Ureter (tissue), 1 donor: ENCODE measurements at places on chromosomes 6 and 20.

DNA sequence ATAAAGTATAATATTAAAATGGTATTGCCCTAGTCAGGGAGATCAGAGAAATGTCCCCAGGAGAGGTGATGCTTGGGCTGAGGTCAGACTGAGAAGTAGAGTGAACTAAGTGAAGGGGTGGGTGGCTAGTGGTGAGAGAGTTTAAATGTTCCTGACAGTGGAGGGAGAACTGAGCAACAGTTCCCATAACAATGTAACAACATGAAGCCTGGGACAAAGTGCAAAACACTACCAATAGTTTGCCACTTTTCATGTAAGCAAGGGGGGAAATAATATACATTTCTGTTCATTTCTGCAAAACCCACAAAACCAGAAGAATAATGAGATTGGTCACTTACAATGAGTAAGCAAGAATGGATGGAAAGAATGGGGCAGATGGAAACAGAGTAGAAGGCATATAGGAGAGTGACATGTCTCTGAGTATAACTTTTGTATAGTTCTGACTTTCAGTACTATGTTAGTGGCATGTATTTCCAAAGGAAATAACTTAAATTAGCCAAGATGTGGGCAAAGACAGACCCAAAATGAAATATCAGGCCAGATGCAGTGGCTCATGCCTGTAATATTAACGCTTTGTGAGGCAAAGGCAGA is 13.3 kb upstream of the FAXC start:
- no peak for DNase-seq

DNA sequence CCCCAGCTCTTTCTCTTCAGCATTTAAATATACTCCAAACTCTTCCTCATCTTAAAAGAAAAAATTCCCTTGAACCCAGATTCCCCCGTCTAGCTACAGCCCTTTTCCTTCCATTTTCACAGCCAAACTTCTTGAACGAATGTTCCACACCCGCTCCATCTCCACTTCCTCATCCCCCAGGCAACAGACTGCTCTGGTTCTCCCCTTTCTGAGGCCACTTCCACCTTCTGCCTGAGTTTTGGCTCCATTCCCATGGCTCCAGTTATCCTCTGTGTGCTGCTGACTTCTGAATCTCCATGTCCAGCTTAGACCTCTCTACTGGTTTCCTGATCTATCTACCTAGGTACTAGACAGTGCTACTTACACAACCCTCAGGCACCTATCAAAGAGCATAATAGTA is 106.4 kb downstream of the RALGAPA2 start:
- DNase-seq: no peak

GRCh38 chr6:116492331-116493067 is 18.9 kb upstream of the CALHM5 start:
- DNase-seq: no peak

DNA sequence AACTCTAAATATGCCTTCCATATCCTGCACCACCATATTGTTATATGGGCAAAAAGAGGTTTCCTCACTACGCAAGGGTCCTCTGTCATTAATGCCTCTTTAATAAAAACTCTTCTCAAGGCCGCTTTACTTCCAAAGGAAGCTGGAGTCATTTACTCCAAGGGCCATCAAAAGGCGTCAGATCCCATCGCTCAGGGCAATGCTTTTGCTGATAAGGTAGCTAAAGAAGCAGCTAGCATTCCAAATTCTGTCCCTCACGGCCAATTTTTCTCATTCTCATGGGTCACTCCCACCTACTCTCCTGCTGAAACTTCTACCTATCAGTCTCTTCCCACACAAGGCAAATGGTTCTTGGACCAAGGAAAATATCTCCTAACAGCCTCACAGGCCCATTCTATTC is 30.3 kb upstream of the ZBTB22 start:
- DNase-seq: no peak

GRCh38 chr20:38412877-38413577 is 22.1 kb downstream of the SNHG17 start:
- no peak for DNase-seq

GRCh38 chr20:57263801-57264792 is 2.3 kb downstream of the BMP7 start:
- DNase-seq: no peak

GRCh38 chr6:50272611-50273010 is 222.9 kb upstream of the DEFB112 start:
- no peak for DNase-seq

DNA sequence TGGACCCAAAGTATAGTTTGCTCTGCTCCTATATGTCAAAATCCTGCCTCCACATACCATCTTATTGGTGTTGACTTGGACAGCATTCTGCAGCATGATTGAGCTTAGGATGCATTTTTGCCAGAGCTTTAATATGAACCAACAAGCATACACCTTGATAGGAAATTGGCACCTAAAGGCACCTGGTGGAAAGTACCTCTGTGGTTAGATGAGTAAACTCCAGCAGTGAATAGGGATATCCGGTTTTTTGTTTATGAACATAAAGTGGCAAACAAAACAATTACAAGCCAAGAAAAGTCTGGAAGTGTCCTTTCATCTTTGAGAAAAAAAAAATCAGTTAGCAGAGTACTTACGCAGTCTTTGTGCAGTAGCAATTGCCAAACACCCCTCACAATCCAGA is 6.2 kb upstream of the CYP24A1 start:
- DNase-seq: no peak

DNA sequence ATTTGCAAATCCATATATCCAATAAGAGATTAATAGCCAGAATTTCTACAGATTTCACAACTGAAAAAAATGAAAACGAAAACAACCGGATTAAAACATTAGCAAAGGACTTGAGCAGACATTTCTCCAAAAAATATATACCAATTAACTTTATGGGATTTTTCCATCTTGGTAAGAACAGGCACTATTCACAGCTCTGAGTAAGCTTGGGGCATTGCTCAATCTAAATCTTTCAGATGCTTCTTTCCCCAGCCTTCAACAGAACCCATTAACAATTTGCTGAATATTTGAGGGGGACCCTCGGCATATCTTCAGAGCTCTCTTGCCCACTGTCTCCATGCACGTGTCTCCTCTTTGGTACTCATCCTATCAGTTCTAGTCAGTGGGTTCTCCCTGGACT is 111.7 kb upstream of the CD93 start:
- no peak for DNase-seq

GRCh38 chr20:39939241-39939865 is 749.7 kb downstream of the MAFB start:
- no peak for DNase-seq

- DNase-seq: no peak
These were observed 14.3 kb upstream of the TAGAP start for GRCh38 chr6:159059141-159059540.

DNA sequence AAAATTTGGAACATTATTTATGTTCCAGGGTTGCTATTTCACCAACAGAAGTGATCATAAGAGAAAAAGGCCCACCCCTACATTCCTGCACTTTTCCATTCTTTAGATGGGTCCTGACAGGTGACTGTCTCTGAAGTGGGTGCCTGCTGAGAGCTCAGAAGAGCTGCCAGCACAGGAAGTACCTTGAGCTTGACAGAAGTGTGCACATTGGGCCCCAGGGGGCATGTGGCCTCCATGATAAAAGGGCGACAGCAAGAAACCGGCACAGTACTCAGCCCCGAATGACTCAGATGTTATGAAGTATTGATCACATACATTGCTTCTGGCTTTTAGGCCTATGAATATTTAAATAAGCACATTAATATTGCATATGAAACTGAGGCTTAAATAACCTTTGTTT is 150.4 kb downstream of the PCSK2 start:
- no peak for DNase-seq

GRCh38 chr6:128335963-128336362 is 184.4 kb downstream of the PTPRK start:
- no peak for DNase-seq

- no peak for DNase-seq
These were observed 50.9 kb downstream of the ALDH5A1 start for GRCh38 chr6:24545691-24546090.

DNA sequence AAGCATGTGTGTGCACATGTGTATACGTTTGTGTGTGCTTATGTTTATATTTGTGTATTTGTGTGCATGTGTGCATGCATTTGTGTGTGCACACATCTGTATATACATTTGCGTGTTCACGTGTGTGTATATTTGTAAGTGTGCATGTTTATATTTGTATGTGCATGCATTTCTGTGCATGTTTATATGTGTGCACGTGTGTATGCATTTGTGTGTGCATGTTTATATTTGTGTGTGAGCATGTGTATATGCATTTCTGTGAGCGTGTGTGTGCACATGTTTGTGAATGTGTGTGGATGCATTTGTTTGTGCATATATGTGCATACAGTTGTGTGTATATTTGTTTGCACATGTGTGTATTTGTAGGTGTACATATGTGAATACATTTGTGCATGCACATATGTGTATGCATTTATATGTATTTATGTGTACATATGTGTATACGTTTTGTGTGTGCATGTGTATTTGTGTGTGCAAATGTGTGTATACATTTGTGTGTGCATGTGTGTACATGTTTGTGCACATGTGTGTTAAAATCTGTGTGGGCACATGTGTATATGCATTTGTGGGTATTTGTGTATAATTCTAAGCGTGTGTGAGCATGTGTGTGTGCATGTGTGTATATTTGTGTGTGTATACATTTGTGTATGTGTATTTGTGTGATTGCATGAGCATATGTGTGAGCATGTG is 140.4 kb upstream of the AFDN start:
- DNase-seq: no peak

- no peak for DNase-seq
These were observed 46.7 kb downstream of the TBC1D7 start for GRCh38 chr6:13281686-13282085.

DNA sequence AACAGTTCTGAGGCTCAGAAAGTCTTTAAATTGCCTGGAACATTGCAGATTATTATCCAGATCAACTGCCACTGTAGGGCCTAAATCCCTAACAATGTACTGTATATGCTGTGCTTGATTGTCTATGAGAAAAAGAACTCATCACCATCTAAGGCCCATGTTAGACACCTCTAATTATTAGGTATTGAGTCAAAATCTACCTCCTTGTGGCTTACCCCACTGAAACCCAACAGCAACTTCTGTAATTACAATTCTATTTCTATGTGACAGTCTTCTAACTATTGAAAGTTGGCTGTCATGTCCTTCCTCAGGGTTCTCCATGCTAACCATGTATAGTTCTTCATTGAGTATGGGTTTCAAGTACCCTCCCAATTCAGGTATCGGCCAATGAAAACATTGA is 13.9 kb downstream of the MCM9 start:
- DNase-seq: no peak

- DNase-seq: no peak
These were observed 6.1 kb downstream of the DDX39B start for GRCh38 chr6:31535538-31536324.

DNA sequence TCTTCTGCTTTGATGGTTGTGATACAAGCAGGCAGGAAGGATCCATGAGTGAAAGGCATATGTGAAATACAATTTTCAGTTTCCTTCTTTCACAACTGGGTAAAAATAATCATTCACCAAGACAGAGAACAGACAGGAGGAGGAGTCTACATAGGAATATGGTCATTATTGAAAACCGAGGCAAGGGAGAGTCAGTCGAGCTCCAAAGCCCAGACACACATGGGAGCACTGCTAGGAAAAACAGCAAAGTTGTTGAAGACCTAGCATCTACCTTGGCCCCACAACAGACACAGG is 260.6 kb downstream of the ERMARD start:
- DNase-seq: no peak

- DNase-seq: no peak
These were observed 48.1 kb upstream of the MYL9 start for GRCh38 chr20:36493051-36493800.

GRCh38 chr20:61966492-61967244 is 99.0 kb downstream of the TAF4 start:
- DNase-seq: peak; percentile 36

GRCh38 chr20:48329031-48329615 is 498.7 kb downstream of the PREX1 start:
- DNase-seq: no peak

DNA sequence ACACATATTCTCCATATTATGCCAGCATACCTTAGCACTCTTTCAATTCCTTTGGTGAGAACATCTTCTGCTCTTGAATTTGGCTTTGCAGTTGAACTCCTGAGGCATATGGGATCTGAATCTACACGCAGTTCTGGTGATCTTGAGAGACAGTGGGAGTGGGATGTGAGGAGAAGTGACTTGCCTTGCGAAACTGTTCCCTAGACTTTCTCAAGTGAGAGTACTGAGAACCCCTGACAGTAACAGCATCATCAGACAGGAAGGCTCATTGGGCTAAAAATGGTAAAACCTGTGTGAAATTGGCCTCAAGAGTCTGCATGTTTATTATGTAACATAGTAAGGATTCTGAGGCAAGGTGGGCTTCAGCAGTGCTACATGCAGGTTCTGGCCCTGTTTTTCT is 49.1 kb upstream of the CEP85L start:
- no peak for DNase-seq

DNA sequence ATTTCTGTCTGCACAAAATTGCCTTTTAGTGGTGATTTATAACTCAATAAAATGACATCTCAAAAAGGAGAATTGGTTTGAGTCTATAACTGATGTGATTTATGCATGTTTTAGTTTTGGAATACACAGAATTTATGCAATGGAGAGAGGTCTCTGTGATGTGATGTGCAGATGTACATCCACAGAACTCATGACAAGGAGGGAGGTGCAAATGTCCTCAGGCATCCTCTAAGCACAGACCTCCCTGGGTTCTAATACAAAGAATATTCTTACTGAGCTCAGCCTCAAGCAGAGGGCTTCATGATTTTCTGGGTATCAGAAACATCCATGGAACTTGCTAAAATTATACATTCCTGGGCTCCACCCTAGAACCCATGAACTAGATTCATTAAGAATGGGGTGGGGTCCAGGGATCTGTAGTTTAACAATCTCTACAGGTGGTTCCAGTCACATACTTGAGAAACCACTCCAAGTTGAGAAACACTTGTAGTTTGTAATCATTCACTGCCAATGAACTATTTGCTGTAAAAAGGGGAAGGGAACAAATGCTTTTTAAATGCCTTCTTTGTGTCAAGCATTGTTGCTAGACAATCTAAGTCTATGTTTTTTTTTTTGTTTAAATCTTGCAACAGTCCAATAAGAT is 60.2 kb upstream of the NEDD9 start:
- DNase-seq: no peak

- no peak for DNase-seq
These were observed 33.5 kb upstream of the LGSN start for GRCh38 chr6:63353286-63353630.

GRCh38 chr6:43383021-43383667 is 13.7 kb upstream of the ZNF318 start:
- no peak for DNase-seq
